Left ventricle myocardium inferior (tissue), 1 donor: ENCODE measurements at places on chromosomes 6 and 20.

GRCh38 chr6:122406187-122406586 is 6.7 kb downstream of the HSF2 start:
- no peak for DNase-seq

- DNase-seq, result no peak
Observed at GRCh38 chr6:118746825-118747174, 95.4 kb upstream of the CEP85L start.

DNA sequence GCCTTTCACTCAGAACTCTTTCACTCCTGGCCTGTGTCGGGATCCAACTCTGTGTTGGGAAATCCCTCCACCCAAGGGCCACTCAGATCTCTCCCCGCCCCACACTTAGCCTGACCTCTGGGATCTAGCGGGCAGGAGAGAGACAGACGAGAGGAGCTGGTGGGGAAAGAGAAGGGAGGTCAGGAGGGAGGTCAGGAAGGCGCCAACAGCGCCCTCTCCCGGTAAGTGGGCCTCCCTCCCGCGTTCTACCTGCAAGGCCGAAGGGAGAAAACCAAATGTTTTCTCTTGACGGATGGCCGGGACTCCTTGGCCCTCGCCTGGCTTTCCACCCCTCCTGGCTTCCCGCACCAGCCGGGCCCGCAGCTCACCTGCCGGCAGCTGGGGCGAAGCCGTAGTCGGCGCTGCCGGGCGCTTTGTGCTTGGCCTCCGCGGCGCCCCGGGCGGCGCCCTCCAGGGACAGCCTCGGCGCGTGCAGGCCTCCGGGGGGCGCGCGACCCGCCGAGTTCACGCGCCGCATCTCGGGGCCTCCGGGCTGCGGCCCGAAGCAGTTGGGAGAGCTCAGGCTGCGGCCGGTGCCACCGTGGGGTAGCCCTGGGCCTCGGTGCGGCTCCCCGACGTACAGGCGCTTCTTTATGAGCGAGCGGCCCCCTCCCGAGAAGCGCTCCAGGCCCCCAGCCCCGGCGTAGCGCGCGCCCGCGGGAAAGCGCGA is 38.2 kb downstream of the C6orf132 start:
- peak; percentile 75 for DNase-seq

DNA sequence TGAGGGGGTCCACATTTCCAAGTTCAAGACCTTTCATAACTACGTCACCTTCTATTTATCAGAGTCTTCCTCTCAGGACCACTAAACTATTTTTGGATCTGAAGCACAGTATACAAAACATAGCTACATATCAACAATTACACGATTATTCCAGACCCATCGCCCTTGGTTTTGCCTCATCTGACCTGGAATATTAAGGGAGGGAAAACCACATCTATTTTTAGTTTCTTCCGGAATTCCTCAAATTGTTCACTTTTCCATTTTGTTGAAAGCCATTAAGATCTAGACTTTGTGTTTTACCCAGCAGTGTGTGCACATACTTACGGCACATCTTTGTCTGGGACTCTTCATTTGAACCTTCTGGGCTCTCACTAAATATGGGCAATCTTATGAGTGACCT is 12.0 kb upstream of the ADGRF5 start:
- DNase-seq, result no peak

DNA sequence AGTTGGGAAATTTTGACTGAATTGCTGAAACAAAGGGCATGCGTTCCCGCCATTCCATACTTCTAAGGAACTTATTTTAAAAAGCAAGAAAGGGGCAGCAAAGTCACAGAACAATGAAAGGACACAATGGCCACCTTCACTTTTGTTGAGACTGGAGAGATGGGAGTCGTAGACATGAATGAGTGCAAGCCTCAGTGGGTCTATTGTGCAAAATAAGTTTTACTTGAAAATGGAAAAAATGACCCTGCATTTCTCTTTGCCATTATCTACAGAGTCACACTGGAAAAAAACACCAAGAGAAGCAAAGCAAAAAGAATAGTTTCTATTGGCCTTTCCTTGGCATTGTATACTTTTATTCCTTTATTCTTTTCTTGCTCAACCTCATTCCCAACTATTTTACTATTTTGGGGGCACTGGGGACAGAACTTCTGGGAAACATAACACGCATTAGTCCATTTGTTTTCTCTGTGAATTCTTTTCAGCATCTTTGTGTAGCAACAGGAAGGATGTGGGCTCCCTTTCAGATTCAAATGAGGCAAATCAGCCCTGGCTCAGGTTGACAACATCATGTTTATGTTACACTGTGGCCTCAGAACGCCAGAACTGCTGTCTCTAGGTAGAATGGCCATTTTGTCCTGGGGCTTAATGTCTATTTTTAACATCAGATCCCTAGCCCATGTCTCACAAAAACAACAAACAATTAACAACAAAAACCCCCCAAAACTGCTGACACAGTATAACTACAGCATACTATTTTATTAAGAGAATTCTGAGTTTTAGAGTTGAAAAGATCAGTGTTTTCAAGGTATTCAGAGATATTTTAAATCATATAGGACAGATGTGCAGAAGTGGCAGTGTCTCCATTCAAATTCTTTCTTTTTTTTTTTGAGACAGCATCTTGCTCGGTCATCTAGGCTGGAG is 122.2 kb downstream of the FYN start:
- DNase-seq, result no peak

DNA sequence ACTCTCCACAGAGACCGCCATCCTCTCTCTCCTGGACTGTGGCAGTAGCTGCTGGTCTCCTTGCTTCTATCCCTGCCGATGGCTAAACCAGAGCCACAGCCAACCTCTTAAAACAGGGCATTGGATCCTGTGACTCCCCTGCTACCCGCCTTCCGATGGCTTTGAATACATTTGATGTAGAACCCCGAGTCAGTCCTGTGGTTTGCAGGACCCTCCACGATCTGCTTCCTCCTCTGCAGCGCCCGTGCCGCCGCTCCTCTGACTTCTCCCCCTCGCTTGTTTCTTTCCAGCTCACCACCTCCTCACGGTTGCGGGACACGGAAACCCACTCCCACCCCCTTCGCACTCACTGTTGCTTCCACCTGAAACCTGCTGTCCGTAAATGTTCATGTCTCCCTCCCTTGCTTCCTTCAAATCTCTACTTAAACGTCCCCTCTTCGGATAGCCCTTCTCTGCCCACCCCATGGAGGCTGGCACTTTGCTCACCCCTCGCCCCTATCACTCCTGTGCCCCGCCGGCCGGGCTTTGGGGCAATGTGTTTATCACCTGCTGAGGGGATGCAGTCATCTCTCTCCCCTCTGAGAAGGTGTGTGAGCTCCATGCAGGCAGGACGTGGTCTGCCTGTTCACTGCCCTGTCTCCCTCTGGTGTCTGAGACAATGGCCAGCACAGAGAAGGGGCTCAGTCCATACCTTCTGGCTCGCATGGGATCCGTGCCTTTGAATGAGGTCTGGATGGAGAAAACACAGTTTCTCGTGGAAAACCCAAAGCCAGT is 67.8 kb downstream of the GFOD1 start:
- DNase-seq, result no peak

- DNase-seq, result no peak
Observed at GRCh38 chr6:51098791-51099190, 280.1 kb downstream of the TFAP2B start.

DNA sequence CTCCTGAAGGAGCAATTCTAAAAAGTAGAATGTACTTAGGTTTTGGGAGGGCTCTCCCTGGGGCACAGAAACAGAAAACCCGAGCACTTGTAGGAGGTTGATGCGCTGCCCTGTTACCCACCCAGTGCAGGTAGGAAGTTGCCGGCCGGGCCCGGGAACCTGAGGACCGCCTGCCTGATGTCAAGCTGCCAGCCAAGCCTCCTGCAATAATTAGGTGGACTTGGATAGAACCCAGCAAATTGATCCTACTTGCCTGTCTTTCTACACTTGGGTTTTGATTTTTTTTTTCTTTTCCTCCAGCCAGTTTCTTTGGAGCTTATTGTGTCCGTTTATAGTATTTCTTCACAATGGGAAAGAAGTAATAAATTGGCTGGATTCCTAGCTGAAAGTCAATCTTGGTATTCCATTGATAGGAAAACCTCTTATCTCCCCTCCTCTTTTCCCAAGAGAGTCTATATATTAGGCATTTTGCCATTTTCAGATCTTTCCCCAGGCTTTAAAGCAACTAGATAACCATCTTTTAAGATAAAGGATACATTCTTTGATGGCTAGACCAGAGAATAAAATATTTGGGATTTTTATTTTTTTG is 78.3 kb upstream of the FYN start:
- no peak for DNase-seq

GRCh38 chr20:17503301-17504065 is 27.7 kb downstream of the BFSP1 start:
- no peak for DNase-seq

GRCh38 chr6:144411531-144412165 is 126.5 kb downstream of the UTRN start:
- no peak for DNase-seq

DNA sequence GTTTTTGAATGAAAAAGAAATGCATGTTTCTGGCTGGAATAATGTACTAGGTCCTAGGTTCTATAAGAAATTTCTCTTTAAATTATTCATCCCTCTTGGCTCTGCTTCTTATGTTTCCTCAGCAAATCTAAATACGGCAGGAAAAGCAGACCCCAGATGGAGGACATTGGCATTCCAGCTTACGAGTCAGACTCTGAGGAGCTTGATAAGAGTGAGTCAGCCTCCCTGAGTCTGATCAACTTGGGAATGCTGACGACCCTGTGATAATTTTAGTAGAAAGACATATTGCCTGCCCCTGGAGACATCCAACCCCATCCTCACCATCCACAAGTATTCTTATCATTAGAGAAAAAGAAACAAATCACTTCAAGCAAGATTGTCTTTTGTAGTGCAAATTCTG is 509.7 kb upstream of the MARCKS start:
- DNase-seq, result no peak

- DNase-seq, result no peak
Observed at GRCh38 chr6:147054871-147055270, 149.3 kb upstream of the STXBP5 start.

DNA sequence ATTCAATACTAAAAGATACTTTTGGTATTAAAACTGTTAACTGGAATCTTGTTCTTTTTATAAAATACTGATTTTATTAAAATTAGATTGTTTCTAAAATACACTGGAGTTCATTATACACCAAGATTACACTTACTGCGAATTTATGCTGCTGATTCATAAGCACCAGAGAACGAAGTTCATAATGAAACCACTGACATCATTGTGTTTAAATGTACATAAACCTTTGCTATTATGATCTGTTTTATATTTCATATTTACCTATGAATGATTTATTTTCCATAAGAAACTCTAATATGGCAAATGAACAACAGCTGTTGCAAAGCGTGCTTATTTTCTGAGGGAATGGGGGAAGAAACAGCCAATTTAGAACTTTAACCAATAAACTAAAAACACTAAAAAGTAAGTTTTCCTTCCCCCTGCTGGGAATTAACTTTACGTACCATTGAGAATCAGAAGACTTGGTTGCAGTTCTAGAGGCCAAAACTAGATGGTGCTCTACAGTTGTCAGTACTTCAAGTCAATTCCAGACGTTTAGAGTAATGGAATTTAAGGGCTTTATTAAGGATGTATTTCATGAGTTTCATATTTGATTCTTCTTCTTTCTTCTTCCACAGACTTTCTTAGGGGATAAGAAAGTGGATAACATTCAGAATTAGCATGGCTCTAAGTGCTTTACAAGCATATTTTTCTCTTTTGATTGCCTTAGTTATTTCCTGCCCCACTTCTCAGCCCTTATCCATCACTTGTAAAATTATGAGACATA is 30.8 kb upstream of the COL19A1 start:
- no peak for DNase-seq
